ENCODE measurements at places on chromosomes 12 and 14.
A peak's percentile ranks its signal among the peaks of the same experiment; 100 is the strongest.

DNA sequence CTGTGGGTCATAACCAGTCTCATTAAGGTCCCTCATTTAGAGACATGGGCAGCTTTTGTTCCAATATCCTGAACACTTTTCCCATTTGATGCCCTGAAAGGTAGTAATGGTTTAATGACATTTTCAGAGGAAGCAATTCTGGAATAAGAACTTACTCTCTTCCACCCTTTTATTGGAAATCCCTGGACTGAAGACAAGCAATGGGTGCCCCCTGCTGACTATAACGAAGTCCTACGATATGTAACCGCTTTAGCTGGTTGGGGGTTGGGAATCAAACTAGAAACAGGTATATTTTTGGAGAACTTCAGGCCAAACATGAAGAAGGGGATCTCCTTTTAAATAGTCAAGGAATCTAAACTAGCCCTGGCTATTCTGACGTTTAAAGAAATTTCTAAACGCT, 20.5 kb downstream of the SARNP start:
- DNase-seq, result peak; percentile 49

DNA sequence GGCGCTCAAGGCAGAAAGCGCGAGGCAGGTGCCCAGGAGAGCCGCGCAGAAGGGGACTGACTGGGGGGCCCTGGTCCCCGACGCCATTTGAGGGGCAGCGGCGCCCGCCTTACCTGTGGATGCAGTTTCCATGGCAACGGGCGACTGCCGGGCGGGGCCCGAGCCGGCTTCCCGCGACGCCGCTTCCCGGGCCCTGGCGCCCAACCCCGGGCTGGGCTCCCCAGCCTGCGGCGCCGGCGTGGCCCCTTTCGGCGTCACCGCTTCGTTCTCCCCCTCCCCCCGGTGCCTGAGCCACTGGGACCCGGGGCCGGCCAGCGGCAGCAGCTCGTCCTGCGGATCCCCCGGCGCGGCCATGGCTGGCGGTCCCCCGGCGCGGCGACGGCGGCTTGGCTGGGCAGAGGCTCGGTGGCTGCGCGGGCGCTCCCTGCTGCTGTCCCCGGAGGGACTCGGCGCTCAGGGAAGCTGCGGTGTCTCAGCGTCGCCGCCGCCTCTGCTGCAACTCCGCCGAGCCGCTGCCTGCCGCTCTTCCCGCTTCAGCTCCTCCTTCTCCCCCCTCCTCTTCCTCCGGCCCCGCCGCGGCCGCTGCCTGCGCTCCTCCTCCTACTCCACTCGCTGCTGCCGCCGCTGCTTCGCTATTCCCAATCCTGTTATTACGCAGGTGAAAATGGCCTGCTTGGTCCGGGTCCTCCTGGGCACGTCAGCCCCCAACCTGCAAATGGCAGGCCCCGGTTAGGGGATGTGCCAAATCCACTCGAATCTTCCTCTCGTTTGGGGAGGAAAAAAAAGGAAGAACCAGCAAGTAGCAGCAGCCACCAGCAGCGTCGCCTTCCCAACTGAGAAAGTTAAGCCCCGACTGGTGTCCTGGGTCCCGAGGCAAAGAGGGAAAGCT, at the start of gene RTN1:
Gene RTN1, minus strand, starts transcription at position 500 of the 889 bp plus-strand sequence. Its CDS starts 146 bp downstream, at position 354.
- DNase-seq, result peak; percentile 67

DNA sequence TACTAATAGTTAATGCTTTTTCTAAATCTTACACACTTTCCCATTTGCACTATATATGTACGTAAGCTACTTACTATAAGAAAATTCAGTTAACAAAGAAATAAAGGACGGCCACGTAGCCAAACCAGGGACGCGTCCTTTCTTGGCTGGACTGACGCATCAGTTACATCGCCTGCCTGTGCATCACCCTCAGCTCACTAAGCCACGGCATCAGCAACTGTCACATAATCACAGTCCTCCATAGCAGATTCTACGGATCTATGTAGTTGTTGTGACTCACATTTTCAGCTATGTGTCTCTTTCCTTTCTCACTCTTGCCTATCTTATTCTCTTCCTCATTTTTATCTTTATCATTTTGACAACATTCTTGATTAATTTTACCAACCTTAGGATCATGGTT, 38.1 kb upstream of the C12orf50 start:
- DNase-seq, result no peak

DNA sequence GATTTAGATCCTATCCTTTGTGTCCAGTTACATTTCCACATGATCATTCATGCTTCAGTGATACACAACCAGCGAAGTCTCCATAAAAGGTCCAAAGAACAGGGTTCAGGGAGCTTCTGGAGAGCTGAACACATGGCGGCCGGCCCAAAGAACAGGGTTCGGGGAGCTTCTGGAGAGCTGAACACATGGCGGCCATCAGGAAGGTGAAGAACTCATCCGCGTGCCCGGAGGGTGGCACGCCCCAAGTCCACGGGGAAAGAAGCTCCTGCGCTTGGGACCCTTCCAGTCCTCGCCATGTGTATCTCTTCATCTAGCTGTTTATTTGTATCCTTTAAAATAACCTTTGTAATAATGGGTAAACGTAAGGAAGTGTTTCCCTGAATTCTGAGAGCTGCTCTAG, 91.9 kb upstream of the FLRT2 start:
- no peak for DNase-seq

DNA sequence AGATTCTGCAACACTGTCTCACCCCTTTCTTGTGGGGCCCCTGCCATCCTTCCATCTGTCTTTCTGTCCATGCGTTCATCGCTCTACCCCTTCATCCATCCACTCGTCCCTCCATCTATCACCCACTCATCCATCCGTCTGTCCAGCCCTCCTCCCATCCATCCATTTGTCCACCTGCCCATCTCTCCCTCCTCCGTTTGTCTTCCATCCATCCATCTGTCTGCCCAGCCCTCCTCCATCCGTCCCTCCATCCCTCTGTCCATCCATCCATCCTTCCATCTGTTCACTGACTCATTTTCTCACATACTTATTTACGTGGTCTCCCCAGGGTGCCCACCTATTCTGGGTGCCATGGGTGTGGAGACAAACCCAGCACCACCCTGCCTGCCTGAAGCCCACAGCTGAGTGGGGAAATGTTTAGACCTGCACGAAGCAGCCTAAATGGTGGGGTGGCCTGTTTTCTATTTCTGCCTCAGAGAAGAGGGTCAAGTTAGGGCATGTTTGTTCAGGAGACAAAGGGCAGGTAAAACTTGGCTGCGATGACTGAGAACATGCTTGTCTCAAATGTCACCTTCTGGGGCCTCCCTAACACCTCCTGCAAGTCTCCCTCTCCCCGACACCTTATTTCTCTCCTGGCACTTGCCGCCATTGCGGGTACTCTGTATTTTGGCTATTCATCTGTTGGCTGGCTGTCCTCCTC, 2.8 kb upstream of the SLC25A47 start:
- DNase-seq, result no peak

DNA sequence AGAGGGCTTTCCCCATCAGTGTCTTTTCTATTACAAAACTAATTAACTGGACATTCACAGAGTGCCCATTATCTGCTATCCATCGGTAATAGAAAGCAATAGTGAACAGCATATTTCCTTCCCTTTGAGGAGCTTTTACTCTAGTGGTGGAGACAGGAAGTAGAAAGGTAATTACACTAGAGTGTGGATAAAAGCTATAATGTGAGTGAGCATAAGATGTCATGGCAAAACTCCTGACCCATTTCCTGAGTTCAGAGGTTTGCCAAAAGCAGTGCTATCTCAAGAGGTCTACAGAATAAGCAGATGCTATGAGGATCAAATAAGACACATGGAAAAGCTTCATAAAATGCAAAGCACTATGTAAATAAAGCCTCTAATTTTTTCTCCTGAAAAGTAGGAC, 24.0 kb downstream of the TIMELESS start:
- DNase-seq, result no peak

DNA sequence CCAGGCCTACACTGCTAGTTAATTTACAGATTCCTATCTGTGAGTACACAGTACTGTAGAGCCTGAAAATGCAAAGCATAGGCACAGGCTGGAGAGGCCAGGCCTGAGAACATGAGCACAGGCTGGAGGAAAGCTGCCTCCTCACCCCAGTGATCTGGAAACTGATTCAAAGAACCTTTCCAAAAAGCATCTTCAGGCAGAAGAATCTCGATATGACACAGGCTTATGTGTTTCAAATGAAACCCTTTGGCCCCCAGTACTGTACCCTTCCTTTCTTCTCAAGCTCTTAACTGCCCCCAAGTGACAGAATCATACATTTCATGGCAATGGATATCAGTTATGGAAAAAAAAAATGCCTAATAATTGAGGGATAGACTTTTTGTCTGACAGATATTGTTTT, 122.0 kb downstream of the KCNC2 start:
- DNase-seq, result no peak

All from hepatic stellate cell (primary cell).